ENCODE measurements at places on chromosomes 6 and 20.

- no peak for DNase-seq
These were observed 58.9 kb upstream of the RREB1 start for GRCh38 chr6:7048894-7049293.

GRCh38 chr20:20037960-20038359 is 14.3 kb downstream of the CRNKL1 start:
- no peak for DNase-seq

GRCh38 chr6:39003072-39003471 is 45.5 kb upstream of the GLP1R start:
- DNase-seq: no peak

DNA sequence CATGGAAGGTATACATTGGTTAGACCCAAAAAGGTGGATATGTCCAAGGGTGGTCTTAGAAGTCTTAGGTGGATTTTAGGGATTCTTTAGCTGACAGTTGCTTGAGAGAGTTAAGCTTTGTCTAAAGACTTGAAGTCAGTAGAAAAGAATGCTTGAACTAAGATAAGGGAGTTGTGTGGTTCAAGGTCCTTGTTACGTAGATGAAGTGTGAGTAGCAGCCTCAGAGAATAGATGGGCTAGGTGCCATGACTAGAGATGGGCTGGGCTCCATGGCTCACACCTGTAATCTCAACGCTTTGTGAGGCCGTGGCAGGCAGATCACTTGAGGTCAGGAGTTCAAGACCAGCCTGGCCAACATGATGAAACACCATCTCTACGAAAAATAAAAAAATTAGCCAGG is 1.7 kb downstream of the SHLD1 start:
- no peak for DNase-seq

- no peak for DNase-seq
These were observed 161.8 kb downstream of the KCNQ5 start for GRCh38 chr6:72783666-72784065.

- DNase-seq: no peak
These were observed 29.9 kb downstream of the FBXO5 start for GRCh38 chr6:152952866-152953509.

DNA sequence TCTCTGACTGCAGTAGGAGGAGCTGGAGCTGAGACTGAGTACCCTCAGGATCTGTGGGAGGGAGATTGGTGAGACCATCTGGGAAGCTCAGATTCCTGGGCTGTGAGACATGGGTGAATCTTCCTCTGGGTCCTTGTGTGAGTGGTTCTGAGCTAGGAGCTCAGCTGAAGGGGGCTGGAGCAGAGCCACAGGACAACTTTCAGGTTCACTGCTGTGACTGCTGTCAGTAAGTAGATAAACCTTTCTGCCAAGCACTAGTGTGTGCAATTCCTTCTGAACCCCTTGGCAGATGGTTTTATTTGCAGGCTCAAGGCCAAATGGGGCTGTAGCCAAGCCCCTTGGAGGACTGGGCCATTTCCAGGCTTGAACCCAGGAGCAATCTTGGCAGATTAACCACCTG is 49.6 kb upstream of the SNAP91 start:
- DNase-seq: no peak

DNA sequence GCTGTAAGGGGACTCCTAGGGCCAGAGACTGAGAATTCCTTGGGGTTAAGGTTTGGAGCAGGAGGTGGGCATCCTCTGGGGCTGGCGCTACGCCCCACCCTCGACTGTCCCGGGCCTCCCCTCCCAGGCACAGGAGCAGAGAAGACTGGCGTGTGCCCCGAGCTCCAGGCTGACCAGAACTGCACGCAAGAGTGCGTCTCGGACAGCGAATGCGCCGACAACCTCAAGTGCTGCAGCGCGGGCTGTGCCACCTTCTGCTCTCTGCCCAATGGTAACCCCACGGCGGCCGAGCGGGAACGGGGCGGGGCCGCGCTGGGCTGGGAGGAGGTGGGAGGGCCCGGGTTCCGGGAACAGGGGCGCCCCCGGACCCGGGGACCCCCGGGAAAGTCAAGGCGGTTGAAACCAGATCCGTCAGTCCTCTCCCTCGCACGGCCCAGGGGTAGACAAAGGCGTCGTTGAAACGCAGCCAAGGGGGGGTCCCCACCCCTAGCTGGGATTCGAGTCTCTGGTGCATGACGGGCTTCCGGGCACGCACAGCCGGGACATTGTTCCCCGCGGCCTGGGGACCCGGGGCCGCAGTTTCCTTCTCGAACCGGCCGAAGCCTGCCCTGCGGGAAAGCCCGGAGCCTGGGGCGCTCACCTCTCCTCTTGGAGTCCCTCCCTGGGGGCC is 844 bp downstream of the WFDC2 start:
- DNase-seq: peak; percentile 37

DNA sequence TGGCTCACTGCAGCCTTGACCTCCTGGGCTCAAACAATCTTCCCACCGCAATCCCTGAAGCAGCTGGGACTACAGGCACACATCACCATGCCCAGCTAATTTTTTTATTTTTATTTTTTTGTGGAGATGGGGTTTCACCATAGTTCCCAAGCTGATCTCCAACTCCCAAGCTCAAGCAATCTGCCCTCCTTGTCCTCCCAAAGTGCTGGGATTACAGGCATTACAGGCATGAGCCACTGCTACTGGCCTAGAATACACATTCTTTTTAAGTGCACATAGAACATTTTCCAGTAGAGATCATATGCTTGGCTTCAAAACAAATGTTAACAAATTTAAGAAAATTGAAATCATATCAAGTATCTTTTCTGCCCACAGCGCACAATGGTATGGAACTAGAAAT is 176.8 kb upstream of the MARCKS start:
- no peak for DNase-seq

- DNase-seq: no peak
These were observed 23.9 kb downstream of the NOL4L start for GRCh38 chr20:32560989-32561830.

GRCh38 chr20:6940048-6940447 is 172.6 kb downstream of the BMP2 start:
- DNase-seq: no peak

GRCh38 chr6:8758412-8758811 is 323.1 kb upstream of the SLC35B3 start:
- no peak for DNase-seq

DNA sequence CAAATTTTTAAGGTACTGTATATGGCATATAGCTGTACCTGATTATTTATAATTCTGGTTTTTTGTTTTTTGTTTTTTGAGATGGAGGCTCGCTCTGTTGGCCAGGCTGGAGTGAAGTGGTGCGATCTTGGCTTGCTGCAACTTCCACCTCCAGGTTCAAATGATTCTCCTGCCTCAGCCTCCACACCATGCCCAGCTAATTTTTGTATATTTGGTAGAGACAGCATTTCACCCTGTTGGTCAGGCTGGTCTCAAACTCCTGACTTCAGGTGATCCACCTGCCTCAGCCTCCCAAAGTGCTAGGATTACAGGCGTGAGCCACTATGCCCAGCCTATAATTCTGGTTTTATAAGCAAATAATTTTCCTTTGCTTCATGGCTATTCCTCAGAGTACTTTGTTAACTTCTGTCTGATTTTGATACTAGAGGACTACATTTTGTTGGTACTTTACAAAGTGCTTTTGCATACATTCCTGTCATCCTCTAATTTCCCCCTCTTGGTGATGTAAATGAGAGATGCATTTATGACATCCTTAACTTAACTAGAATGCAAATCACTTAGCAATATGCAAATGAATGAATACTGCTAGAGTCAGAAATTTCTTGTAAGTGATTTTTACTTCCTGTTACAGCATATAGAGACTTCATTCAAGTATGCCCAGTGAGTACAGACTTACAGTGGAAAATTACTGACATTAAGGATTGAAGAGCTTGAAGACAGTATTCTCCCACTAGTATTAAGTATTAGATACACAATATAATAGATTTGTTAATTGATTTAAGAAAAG is 35.7 kb upstream of the ARID1B start:
- DNase-seq: no peak

GRCh38 chr6:126811321-126811720 is 307.1 kb upstream of the RSPO3 start:
- peak; percentile 47 for DNase-seq

DNA sequence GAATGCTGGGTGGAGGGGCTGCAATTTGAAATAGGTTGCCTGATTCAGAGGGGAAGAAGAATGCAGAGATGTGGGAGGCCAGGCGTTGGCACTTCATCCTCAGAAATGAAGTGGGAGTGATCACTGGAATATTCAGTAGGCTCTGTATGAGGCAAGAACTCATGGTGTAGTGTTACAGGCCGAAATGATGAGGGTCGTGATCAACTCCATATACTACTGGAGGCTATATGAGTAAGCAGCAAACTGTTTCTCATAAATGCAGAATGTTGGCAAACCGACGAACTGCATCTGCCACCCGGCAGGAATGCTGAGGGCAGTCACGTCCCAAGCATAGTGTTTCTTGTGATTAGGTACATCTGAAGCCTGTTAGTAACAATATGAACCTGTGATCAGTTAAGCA is 12.7 kb downstream of the KCNS1 start:
- DNase-seq: no peak

DNA sequence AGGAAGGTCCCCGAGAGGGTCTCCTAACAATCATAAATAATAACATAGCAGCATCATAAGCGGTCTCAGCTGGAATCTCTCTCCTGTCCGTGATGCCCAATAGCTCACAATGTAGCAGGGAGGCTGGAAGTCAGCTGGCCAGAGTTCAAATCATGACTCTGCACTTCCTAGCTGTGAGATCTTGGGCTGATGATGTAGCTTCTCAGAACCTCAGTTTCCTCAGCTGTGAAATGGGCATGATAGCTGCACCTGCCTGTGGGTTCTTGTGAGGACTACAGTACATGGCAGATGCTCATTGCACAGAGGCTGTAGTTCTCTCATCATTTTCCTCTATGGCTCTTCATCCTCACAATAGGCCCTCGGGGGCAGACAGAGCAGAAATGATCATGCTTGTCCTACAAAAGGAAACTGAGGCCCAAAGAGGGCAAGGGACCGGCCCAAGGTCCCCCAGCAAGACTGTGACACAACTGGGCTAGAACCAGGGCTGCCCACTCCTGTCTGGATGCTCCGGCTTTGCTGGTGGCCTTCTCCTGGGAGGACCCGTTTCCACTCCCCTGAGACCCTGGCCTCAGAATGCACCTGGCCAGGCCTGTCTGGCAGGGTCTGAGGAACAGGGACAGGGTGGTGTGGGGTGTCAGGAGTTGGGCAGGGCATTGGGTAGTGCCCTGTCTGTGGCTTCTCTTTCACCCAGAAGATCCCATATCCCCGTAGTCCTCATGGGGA is 17.7 kb downstream of the SLC12A5 start:
- DNase-seq: no peak
